Stimulated activated CD4-positive, alpha-beta T cell treated with anti-CD3 and anti-CD28 coated beads, Interleukin-12 subunit alpha, Interleukin-12 subunit beta, amount 100 ng/mL, for 48 hours (primary cell): ENCODE measurements at places on chromosomes 3 and 15.

- DNase-seq = no peak
Observed at GRCh38 chr3:19757773-19758172, 176.2 kb downstream of the EFHB start.

DNA sequence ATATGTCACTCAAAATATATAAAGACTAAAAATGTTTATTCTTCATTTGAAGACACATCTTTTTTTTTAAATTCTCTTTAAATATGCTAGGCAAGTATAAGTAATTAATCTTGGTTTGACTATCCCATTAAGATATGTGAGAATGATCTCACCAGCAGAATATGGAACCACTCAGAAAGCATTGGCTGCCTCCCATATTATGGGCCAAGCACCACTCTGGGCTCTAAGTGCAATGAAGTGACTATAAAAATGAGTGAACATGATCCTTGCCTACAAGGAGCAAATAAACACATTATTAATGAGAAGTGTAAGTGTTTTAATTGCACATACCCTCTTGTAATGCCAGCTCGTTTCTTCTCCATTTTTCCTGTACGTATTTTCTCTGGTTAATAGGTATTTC, 328.5 kb downstream of the NAALADL2 start:
- DNase-seq = no peak

DNA sequence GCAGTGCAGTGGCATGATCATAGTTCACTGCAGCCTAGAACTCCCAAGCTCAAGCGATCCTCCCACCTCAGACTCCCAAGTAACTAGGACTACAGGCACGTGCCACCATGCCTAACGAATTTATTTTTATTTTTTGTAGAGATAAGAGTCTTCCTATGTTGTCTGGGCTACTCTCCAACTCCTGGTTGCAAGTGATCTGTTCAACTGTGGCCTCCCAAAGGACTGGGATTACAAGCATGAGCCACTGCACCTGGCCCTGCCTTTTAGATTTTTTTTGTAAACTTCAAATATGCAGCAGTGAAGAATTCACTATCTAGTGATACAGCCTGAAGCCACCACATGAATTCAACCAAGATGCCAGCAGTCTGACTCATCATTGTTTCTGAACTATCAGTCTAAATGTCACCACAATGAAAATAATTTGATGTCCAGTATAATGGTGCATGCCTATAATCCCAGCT, 32.7 kb downstream of the UBXN7 start:
- no peak for DNase-seq

GRCh38 chr3:14791343-14791945, 27.3 kb upstream of the FGD5 start:
- peak; percentile 46 for DNase-seq
